Tibial nerve (tissue), 4 donors: ENCODE measurements at places on chromosomes 6 and 20. TPM values are rescaled to one million over a fixed set of nuclear protein-coding genes. Genes with fewer than 3 reads are reported as not detected.

The RNF39 gene
- not detected for total RNA-seq

The CST4 gene
- total RNA-seq, result not detected

The HLA-DMB gene
- total RNA-seq, result 20.4 TPM

The SRC gene
- total RNA-seq, result 25.5 TPM

The ZBTB2 gene
- 8.6 TPM for total RNA-seq

The BFSP1 gene
- total RNA-seq, result 0.63 TPM

The MUC22 gene
- total RNA-seq, result not detected

The SEMG1 gene
- total RNA-seq, result not detected

The FUT9 gene
- not detected for total RNA-seq

The HAO1 gene
- not detected for total RNA-seq

The LY6G6F gene
- total RNA-seq, result not detected

The ASIP gene
- total RNA-seq, result not detected

The ARFGAP1 gene
- total RNA-seq, result 124 TPM

The RAB44 gene
- 0.87 TPM for total RNA-seq

The PTPRT gene
- total RNA-seq, result not detected

The LTB gene
- total RNA-seq, result not detected

The NKX2-4 gene
- total RNA-seq, result not detected

The LST1 gene
- total RNA-seq, result 86.5 TPM

The CCM2L gene
- total RNA-seq, result 13.8 TPM

The MAS1 gene
- not detected for total RNA-seq

The OLIG3 gene
- total RNA-seq, result not detected

The DNMT3B gene
- total RNA-seq, result 1.4 TPM

The TAF4 gene
- total RNA-seq, result 50.4 TPM

The MEA1 gene
- 62.8 TPM for total RNA-seq

The BMP7 gene
- 14.2 TPM for total RNA-seq

The TPBG gene
- total RNA-seq, result 15.9 TPM

The EYA2 gene
- 24.9 TPM for total RNA-seq

The RAET1E gene
- total RNA-seq, result 1.6 TPM

The LY6G6D gene
- total RNA-seq, result not detected

The ETV7 gene
- 0.60 TPM for total RNA-seq

The OXT gene
- total RNA-seq, result not detected
